Purkinje cell (primary cell): ENCODE measurements at places on chromosomes 13 and 19. TPM values are rescaled to one million over a fixed set of nuclear protein-coding genes. Genes with fewer than 3 reads are reported as not detected.

Gene TFPT
- 5.5 and 10.9 TPM in 2 replicates for polyA plus RNA-seq

Gene SIGLEC8
- not detected in 2 replicates for polyA plus RNA-seq

Gene THSD1
- 0.16 and 0.43 TPM in 2 replicates for polyA plus RNA-seq

Gene FOXA3
- not detected in 2 replicates for polyA plus RNA-seq

Gene CRTC1
- 0.47 and 1.2 TPM in 2 replicates for polyA plus RNA-seq

Gene ZNF274
- polyA plus RNA-seq = 4.2 and 9.0 TPM in 2 replicates

Gene ZNF471
- polyA plus RNA-seq = 3.4 and 7.1 TPM in 2 replicates

Gene ZNF791
- polyA plus RNA-seq = 11.3 and 13.7 TPM in 2 replicates

Gene CYP2A6
- polyA plus RNA-seq = not detected in 2 replicates

Gene CLIP3
- polyA plus RNA-seq = 34.3 and 46.5 TPM in 2 replicates

Gene SIAH3
- 18.3 and 27.0 TPM in 2 replicates for polyA plus RNA-seq

Gene ZNF223
- polyA plus RNA-seq = 9.5 and 11.2 TPM in 2 replicates

Gene GFY
- 0.67 TPM in 1 of 2 replicates, not detected in the other for polyA plus RNA-seq

Gene CD79A
- not detected in 2 replicates for polyA plus RNA-seq

Gene CAMSAP3
- polyA plus RNA-seq = 0.78 and 0.88 TPM in 2 replicates

Gene URAD
- not detected in 2 replicates for polyA plus RNA-seq

Gene ONECUT3
- polyA plus RNA-seq = not detected in 2 replicates

Gene TPTE2
- not detected in 2 replicates for polyA plus RNA-seq

Gene RAB11B
- polyA plus RNA-seq = 40.3 and 43.4 TPM in 2 replicates

Gene ZNF563
- 5.9 and 7.5 TPM in 2 replicates for polyA plus RNA-seq

Gene ATP4A
- not detected in 2 replicates for polyA plus RNA-seq

Gene ZNF320
- 4.9 and 10.2 TPM in 2 replicates for polyA plus RNA-seq

Gene MYCBP2
- 139 and 195 TPM in 2 replicates for polyA plus RNA-seq

Gene TMPRSS9
- not detected in 2 replicates for polyA plus RNA-seq

Gene WDR88
- not detected in 2 replicates for polyA plus RNA-seq

Gene SPART
- polyA plus RNA-seq = 74.5 and 77.8 TPM in 2 replicates

Gene C19orf81
- not detected in 2 replicates for polyA plus RNA-seq

Gene SIRT2
- polyA plus RNA-seq = 6.7 and 9.9 TPM in 2 replicates

Gene ZNF419
- polyA plus RNA-seq = 2.4 and 7.4 TPM in 2 replicates

Gene GPR183
- 0.32 TPM in 1 of 2 replicates, not detected in the other for polyA plus RNA-seq

Gene CCDC124
- 9.3 and 16.0 TPM in 2 replicates for polyA plus RNA-seq

Gene CYP4F12
- polyA plus RNA-seq = not detected in 2 replicates

Gene CGB5
- polyA plus RNA-seq = not detected in 2 replicates
